ENCODE measurements at places on chromosomes 3 and 15.

GRCh38 chr15:29062179-29062591 is 176.4 kb downstream of the APBA2 start:
- DNase-seq: no peak

DNA sequence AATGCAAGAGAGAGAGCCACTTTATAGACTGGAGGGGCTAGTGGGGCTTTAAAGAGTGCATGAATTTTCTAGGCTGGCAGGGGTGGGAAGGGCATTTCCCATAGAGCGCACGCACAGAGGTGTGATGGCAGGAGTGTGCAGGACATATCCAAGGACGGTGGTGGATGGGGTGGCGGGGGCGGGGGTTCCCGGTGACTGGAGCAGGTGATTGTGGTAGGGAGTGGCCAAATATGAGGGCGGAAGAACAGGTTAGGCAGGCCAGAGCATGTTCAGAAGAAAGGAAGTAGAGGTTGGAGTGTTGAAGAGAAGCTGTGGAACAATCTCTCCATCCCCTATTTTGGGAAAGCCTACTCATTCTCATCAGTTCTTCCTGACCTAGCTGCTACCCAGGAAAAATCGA is 18.1 kb downstream of the FAM81A start:
- no peak for DNase-seq

- no peak for DNase-seq
Measured at GRCh38 chr3:31440878-31441277, 91.8 kb upstream of the STT3B start.

DNA sequence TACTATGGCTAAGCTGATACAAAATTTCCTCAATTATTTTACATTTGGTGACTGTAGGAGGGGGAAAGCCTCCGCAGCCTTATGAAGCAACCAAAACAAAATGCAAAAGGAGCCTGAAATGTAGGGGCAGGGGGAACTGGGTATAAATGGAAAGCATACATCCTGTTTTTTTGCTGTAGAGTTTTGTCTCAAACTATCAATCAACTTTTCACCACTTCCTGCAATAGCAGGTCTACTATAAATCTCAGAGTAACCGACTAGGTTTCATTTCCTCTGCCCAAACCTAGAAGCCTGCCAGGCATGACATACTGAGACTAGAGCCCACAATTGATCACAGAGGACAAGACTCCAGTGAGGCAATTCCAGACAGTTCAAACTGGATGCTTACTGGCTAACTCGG is 91.3 kb downstream of the SHQ1 start:
- no peak for DNase-seq

- no peak for DNase-seq
Measured at GRCh38 chr3:35635407-35635806, 3.9 kb upstream of the ARPP21 start.
